ENCODE measurements at places on chromosomes 16 and 17.
A peak's percentile ranks its signal among the peaks of the same experiment; 100 is the strongest.

GRCh38 chr16:679814-680624 is at the start of gene STUB1:
STUB1 (plus strand) TSS chr16:680410; CDS start chr16:680526, 116 bp downstream.
- DNase-seq: peak; percentile 69

- DNase-seq: no peak
Observed at GRCh38 chr16:54647216-54647615, 283.4 kb upstream of the IRX5 start.

DNA sequence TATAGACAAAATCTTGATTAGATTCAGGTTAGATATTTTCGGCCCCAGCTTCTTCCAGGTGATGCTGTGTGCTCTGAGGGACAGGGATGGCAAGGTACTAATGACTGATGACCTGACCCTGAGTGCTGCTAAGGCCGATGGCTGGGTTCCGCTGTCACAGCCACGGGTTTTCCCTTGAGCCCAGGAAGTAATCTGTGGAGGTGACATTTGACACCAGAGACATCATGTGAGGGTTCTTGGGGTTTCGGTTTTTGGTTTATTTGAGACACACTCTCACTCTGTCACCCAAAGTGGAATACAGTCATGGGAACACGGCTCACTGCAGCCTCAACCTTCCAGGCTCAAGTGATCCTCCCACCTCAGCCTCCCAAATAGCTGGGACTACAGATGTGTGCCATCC is 9.8 kb downstream of the OTOP3 start:
- no peak for DNase-seq

DNA sequence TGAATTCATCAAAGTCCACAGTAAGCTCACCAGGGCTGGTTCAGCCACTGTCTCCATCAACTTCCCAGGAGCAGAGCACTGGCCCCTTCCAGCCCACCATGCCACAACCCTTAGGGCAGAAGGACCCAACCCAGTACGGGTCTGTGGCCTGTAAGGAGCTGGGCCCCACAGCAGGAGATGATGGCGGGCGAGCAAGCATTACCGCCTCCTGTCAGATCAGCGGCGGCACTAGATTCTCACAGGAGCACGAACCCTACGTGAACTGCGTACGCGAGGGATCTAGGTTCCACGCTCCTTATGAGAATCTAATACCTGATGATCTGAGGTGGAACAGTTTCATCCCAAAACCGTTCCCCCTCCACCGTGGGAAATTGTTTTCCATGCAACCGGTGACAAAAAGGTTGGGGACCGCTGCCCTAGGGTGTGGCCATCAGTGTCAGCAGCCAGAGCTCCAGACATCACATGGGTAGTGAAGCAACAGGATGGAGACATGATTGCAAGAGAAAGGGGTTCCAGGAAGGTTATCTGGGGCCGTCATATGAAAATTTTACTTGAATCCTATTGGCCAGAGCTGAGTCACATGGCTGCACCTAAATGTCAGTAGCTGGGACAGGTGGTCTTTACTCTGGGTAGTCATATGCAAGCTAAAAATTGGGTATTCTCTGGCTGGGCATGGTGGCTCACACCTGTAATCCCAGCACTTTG is 12.4 kb upstream of the SLC25A19 start:
- DNase-seq: no peak

DNA sequence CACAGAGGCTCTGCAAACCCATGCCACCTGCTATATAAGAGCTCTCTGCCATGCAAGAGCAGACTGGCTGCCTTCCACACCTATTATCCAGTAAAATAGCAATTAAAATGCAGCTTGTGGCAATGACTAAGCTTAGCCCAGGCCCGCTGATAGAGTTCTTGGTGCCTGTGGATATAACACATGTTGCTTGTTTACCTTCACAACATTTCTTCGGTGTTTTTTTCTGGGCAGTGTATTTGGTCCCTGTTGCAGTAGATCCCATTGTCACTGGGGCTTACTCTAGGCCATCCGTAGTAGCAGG is 63.5 kb downstream of the SPECC1 start:
- DNase-seq: peak; percentile 26
